ENCODE measurements at places on chromosomes 3 and 15. TPM values are rescaled to one million over a fixed set of nuclear protein-coding genes. Genes with fewer than 3 reads are reported as not detected.

CELSR3 gene
- total RNA-seq, result 10.5 TPM

SAMD7 gene
- not detected for total RNA-seq

ADIPOQ gene
- not detected for total RNA-seq

CCR2 gene
- 3.0 TPM for total RNA-seq

GALNT15 gene
- 34.7 TPM for total RNA-seq

TMEM266 gene
- 0.91 TPM for total RNA-seq

XCR1 gene
- 0.20 TPM for total RNA-seq

CHRNA3 gene
- total RNA-seq, result 0.13 TPM

FBXW12 gene
- total RNA-seq, result not detected

ACAN gene
- total RNA-seq, result not detected

CCDC39 gene
- 18.2 TPM for total RNA-seq

TTLL13 gene
- 0.89 TPM for total RNA-seq

ATP10A gene
- 32.0 TPM for total RNA-seq

NR2E3 gene
- 0.43 TPM for total RNA-seq

MYL3 gene
- 2.8 TPM for total RNA-seq

GUCA1C gene
- total RNA-seq, result not detected

CELF6 gene
- total RNA-seq, result 5.1 TPM

TMEM40 gene
- total RNA-seq, result 1.1 TPM

SI gene
- not detected for total RNA-seq

POPDC2 gene
- 5.2 TPM for total RNA-seq

RFT1 gene
- total RNA-seq, result 5.1 TPM

DPPA2 gene
- not detected for total RNA-seq

SH3GL3 gene
- 1.8 TPM for total RNA-seq

VPS18 gene
- 33.9 TPM for total RNA-seq

CIB1 gene
- total RNA-seq, result 40.9 TPM

ROBO2 gene
- total RNA-seq, result 19.9 TPM

GABRR3 gene
- total RNA-seq, result not detected

LRRC31 gene
- 1.5 TPM for total RNA-seq

SUSD5 gene
- total RNA-seq, result 0.86 TPM

ACKR2 gene
- total RNA-seq, result 2.3 TPM

CHST13 gene
- total RNA-seq, result 0.57 TPM

ITGB5 gene
- total RNA-seq, result 145 TPM

ICE2 gene
- total RNA-seq, result 15.0 TPM

GP9 gene
- total RNA-seq, result 12.0 TPM

PLSCR5 gene
- not detected for total RNA-seq
